Activated naive CD8-positive, alpha-beta T cell treated with anti-CD3 and anti-CD28 coated beads, Interleukin-2, amount 50 U/mL, for 16 hours (primary cell): ENCODE measurements at places on chromosomes 2 and 18.
A peak's percentile ranks its signal among the peaks of the same experiment; 100 is the strongest.

- DNase-seq, result no peak
Observed at GRCh38 chr18:8386669-8387380, 222.4 kb upstream of the RAB12 start.

- DNase-seq, result no peak
Observed at GRCh38 chr2:224381521-224382279, 20.2 kb downstream of the FAM124B start.

- peak; percentile 24 for DNase-seq
Observed at GRCh38 chr2:102442967-102443828, 20.2 kb downstream of the IL18RAP start.

GRCh38 chr2:74051504-74051903 lies 66.8 kb downstream of the TET3 start:
- DNase-seq, result no peak

DNA sequence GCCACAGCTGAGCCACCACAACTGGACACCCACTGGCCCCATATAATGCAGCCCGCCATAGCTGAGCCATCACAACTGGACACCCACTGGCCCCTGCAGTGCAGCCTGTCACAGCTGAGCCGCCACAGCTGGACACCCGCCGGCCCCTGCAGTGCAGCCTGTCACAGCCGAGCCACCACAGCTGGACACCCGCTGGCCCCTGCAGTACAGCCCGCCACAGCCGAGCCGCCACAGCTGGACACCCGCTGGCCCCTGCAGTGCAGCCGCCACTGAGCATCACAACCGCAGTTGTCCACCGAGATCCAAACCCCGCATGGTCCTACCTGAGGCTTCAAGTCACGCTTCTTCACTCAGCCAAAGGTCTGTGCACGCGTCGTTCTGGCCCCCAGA lies 134.2 kb downstream of the PXDN start:
- DNase-seq, result no peak
